AG04450 (cell line): ENCODE measurements at places on chromosomes 1 and 21.

DNA sequence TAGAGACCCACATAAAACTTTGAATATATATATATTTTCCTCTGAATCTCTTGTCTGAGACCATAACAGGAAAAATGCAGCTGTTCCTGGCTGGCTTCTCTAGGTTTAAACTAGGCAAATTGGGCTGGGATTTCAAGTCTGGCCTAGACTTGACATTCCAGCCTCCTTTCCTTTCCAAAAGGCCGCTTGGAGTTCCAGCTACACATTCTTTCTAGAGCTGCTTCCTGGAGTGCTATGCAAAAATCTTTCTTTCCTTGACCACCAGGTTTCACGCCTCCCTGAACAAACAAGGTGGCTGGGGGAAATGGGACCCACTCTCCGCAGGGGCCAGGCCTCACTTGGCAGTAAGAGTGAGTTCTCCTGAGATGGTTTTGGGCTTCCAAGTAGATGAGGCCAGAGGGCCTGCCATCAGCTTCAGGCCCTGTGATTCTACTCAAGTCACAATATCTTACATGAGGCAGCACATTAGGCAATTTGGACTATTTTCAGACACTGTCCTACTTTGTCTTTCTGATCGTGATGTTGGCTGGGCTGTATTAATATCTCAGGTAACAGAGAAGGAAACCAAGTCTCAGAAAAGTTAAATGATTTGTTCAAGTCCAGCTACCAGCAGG is 102.4 kb downstream of the FAM78B start:
- DNase-seq = no peak

DNA sequence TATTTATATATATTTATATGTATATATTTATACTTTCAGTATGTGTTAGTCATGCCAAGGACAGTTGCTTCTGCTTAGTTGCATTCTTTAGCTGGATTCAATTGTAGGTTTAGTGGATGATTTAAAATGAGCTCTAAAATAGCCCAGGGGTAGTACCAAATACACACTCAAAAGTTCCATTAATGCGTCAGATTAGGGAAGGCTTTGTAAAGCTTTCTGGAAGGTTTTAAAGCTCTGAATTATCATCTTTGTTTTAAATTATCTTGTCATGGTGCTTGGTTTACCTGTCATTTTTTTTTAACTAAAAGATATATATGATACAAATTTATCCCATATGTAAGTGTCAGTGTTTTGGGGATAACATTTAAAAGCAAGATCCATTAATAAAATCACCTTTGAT is 242.7 kb upstream of the ADAMTS5 start:
- no peak for DNase-seq

DNA sequence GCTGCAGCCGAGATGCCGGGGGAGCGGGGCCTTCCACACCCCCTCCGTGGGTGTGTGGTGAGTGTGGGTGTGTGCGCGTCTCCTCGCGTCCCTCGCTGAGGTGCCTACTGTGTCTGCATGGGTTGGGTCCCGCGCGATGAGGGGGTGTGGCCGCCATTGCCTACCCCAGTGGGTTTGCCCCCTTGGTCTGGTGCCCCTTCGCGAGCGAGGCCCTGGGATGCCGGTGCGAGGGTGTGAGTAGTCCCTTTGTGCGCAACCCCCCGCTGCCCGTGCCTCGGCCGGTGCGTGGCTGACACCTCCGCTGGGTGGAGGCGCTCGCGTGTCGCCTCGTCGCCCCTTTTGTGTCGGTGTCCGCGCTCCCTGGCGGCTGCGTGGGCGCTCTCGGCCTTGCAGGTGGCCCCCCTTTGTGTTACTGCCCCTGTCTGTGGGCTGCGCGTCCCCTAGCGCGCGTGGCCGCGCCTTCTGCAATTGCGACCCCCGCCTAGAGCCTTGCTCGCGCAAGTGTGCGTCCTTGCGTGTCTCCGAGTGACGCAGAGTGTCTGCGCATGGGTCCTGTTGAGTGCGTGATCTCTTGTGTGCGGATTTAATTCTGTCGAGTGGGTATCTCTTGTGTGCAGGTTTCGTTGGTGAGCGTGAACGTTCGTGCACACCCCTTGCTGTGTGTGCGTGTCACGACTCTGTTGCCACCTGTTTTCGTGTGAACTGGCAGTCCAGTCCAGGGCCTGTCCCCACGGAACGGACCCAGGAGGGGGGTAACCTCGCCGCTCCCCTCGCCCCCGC is 553 bp downstream of the TTC3 start:
- no peak for DNase-seq

GRCh38 chr1:218964471-218965185 is 209.1 kb upstream of the LYPLAL1 start:
- DNase-seq = no peak

DNA sequence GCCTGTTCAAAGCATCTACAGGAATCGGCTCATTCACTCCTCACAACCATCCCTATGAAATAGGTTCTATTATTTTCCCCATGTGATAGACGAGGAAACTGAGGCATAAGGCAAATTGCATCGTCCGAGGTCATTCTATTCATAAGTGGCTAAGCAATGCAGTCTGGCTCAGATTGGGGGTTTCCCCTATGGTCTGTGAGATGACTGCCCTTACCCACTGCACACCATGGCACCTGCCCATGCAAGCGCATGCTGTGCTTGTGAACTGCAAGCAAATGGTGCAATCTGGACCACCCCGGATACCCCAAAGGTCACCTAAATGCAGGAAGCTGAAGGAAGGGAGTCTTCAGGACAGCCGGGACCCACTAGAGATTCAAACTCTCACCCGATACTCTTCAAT is 123.4 kb upstream of the SOD1 start:
- no peak for DNase-seq

DNA sequence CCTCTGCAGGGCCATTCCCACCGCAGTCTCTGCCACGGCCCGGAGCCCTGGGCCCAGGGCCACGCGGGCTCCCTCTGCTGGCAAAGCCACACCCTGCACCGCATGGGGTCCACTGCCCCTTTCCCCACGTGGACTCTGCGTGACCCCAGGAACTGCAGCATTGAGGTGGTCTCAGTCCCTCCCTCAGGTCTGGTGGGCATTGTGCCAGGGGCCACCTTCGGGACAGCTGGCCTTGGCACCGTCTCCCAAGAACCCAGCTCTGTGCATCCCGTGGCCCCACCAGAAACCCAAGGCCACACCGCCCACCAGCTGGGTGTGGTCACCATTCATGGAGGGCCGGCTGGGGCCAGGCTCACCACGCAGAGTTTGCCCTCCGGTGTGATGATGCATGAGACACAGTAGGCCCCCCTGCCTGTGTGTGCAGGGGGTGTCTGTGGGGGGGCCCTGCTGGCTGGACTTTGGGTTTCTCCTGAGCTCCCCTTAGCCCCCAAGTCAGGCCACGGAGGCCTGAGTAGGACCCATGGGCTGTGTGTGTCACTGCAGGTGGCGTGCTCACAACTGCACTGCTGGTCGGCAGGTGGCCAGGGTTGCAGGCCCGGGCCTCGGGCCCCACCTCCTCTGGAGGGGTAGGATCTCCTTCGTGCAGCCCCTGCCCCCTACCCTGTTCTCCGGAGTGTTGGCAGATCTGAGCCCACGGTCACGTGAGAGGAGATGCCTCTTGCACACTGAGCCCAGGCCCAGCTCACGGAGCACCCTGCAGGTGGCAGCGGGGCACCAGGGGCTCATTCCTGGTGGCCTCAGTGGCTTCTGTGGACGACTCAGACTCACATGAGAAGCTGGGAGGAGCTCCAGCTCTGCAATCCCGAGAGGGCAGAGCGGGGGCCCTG is 5.8 kb downstream of the VWA1 start:
- no peak for DNase-seq

GRCh38 chr1:6771441-6771769 is 13.8 kb upstream of the CAMTA1 start:
- DNase-seq = no peak

DNA sequence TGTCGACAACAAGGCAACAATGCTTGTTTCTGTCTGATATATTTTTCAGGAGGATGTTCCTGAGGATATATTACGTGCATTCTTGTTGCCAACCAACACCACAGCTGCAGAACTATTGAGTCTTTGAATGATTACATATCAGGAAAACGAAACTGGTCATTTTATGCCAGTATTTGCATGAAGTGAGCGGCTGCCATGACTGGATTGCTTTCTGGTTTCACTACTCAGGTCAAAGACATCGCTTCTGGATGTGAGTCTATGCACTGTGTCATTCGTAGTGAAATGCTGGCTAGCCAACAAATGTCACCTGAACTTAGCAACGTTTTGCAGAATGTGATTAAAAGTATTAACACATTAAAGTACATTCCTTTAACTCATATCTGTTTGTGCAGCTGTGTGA is 35.8 kb upstream of the OLFM3 start:
- no peak for DNase-seq

- DNase-seq = no peak
Observed at GRCh38 chr1:161728376-161729226, 7.3 kb downstream of the FCRLB start.

- DNase-seq = no peak
Observed at GRCh38 chr1:117609471-117609911, 3.6 kb downstream of the TENT5C start.

- DNase-seq = no peak
Observed at GRCh38 chr1:157551694-157552693, at the start of gene FCRL5. Gene FCRL5, minus strand, starts transcription at chr1:157552515. Its CDS starts 153 bp downstream, at chr1:157552362.

DNA sequence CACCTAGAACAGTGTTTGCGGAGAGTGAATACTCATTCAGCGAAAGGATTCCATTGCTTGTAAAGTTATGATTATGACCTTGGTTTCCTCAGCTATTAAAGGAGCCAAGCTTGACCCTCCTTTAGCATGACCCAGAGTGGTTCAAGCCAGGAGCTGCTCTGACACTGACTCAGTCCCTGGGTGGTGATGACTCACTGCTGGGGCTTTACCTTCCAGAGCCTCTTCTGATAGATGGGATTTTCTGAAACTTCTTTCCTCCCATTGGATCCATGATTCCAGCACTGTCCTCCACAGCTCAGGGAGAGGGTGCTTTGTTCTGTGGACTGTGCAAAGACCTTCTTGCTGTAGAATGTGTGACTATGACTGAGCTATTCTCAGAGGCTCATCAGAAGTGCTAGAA is 77.4 kb downstream of the S1PR1 start:
- no peak for DNase-seq

DNA sequence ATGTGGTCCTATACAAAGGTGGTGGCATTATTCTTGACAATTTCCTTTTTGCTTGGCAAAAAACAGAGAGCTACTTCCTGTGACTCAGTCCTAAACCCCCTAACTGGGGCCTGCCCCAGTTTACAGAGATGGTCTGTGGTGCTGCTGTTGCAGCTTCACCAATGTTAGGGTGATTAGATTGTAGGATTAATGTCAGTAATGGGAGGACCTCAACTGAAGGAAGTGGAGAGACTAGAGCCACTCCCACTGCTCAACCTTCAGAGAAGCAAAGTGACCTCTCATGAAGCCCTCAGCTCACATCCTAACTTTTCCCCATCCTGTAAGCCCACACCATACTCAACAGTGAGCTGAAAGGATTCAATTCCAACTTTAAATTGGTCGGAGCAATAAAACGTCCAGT is 3.6 kb downstream of the S100A6 start:
- no peak for DNase-seq

GRCh38 chr1:245604979-245605378 is 450.2 kb downstream of the KIF26B start:
- DNase-seq = no peak

- DNase-seq = peak; percentile 87
Observed at GRCh38 chr1:78005755-78006154, 1.0 kb downstream of the DNAJB4 start.

DNA sequence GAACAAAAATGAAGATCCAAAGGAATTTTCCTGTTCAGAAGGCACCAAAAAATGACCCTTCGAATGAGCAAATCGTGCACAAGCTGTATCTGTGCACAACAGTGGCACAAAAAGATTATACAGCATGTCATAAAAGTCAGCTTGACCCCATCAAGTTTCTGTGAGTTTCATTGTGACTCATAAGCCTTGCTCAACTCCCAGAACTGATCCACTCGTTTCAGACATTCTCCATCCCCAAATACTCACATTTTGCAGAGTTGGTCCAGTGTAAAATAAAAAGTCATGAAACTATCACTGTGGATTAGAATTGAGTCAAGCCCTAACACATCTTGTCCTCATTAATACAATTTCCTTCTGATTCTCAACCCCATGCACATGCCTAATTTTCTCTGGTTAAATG is 174.7 kb upstream of the PKN2 start:
- no peak for DNase-seq

DNA sequence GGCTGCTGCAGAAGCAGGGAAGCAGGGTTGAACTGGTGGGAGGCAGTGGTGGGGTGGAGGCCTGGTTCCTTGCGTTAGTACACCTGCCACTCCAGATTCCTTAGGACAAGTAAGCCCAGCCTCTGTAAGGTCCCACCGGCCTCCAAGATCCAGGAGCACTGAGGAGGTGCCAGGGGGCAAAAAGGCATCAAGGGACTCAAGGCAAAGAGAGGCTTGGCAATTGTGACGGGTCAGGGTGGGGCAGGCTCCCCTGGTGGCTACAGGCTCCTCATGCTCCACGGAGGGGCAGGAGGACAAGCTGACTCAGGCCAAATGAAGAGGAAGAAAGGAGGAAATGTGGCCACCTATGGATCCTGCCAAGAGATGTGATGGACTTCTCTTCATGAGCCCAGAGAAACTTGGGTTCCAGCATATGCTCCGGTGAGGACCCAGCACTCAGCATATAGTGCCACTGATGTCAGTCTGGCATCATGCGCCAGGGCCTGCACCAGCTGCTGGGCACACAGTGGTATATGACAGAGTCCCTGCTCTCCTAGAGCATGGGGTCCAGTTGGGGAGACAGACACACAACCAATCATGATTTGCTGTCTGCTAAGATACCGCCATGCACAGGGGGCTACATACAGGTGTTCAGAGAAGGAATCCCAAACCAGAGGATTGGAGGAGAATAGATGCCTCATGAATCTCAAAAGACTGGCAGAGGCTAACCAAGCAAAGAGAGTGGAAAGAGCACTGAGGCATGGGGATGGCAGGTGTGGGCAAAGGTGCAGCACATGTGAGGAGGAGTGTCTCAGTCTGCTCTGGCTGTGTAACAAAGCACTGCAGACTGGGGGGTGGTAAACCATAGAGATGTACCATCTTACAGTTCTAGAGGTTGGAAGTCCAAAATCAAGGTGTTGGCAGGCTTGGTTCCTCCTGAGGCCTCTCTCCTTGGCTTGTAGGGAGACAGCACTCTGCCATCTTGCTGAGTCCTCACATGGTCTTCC is 249.7 kb downstream of the RHOU start:
- DNase-seq = no peak

DNA sequence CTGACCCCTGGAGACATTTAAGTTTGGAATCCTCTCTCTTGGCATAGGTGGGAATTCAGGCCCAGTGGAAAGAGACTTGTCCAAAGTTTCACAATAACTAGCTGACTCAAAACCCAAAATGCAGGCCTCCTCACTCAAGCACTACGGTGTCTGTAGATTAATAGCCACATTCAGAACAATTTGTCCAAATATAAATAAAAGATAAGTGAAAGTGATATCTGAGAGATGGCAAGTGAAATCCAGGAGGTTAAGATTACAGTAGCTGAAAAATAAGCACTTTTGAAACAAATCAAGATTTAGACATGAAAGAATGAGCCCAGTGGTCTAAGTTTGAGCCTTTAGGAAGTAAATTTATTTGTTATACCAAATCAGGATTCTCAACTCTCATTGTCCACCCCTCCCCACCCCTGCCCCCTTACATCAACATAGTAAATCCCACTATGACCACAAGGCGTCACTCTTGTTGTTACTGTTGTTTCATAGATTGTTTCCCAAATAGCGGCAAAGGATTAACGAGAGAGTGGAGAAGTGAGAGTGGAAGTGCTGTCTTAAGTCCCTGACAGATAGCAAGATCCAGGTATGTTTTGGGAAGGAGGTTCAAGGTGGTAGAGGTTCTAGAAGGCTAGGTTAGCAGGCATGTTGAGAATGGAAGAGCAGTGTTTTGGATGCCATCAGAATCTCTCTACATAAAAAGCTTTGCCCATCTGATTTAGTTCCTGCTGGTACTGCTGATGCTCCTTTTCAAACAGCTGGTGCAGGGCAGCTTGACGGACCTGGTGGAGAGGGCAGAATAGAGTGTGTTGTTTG is 7.1 kb upstream of the TPM3 start:
- no peak for DNase-seq
